Epithelial cell of umbilical artery (primary cell): ENCODE measurements at places on chromosomes 6 and 20. TPM values are rescaled to one million over a fixed set of nuclear protein-coding genes. Genes with fewer than 3 reads are reported as not detected.

The NRSN1 gene
- total RNA-seq, result not detected in 2 replicates

The VTA1 gene
- total RNA-seq, result 38.3 and 50.8 TPM in 2 replicates

The ARID1B gene
- total RNA-seq, result 20.5 and 30.9 TPM in 2 replicates

The ECT2L gene
- total RNA-seq, result 0.32 TPM in 1 of 2 replicates, not detected in the other

The MOXD1 gene
- 0.32 and 0.61 TPM in 2 replicates for total RNA-seq

The ADGRF5 gene
- 2.9 and 7.6 TPM in 2 replicates for total RNA-seq

The PCK1 gene
- not detected in 2 replicates for total RNA-seq

The TNFRSF21 gene
- 15.9 and 16.0 TPM in 2 replicates for total RNA-seq

The FAM217A gene
- not detected in 2 replicates for total RNA-seq

The OOEP gene
- not detected in 2 replicates for total RNA-seq

The LHFPL5 gene
- total RNA-seq, result not detected in 2 replicates

The TGM3 gene
- not detected in 2 replicates for total RNA-seq

The PPIL6 gene
- total RNA-seq, result 1.7 and 2.3 TPM in 2 replicates

The ERMARD gene
- total RNA-seq, result 14.9 and 29.3 TPM in 2 replicates

The PTK6 gene
- not detected in 2 replicates for total RNA-seq

The AKAP7 gene
- 2.3 and 3.6 TPM in 2 replicates for total RNA-seq

The SLC35B3 gene
- total RNA-seq, result 16.2 and 19.8 TPM in 2 replicates
